ENCODE measurements at places on chromosomes 6 and 20.

GRCh38 chr6:87029711-87030314, 65.1 kb downstream of the CGA start:
- no peak for DNase-seq

GRCh38 chr6:159328052-159328451, 158.9 kb downstream of the FNDC1 start:
- no peak for DNase-seq

DNA sequence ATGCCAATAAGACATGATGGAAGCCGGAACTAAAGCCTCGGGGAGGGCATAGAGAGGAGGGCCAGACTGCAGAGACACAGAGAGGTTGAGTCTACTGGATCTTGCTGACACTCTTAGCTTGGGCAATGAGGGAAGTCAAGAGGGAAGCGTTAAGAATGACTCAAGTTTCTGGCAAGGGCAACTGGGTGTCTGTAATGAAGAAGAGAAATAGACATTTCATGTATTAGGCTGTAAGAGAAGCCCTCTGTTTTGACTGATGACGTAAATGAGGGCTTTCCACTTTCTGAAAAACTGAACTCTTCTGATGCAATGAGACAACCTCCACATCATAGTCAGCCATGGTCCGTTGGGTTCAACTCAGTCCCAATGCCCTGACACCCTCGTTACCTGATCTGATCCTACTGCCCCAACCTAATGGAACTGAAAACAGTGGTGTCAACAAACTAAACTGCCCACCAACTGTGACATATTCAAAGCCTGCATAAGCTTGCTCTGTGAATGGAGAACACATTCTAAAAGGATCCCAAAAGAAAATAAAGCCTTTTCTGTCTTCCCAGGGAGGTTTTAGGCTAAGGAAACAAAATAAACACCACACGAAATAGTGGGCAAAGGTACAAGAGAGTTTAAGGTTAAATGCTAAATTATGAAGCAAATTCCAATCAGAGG, 45.8 kb upstream of the PNRC1 start:
- peak; percentile 92 for DNase-seq

- no peak for DNase-seq
These were observed 618.6 kb downstream of the CBLN4 start for GRCh38 chr20:55386686-55387085.

- no peak for DNase-seq
These were observed 15.0 kb upstream of the PMEPA1 start for GRCh38 chr20:57724610-57725405.

GRCh38 chr6:108875161-108875555, 26.9 kb downstream of the ARMC2 start:
- no peak for DNase-seq

DNA sequence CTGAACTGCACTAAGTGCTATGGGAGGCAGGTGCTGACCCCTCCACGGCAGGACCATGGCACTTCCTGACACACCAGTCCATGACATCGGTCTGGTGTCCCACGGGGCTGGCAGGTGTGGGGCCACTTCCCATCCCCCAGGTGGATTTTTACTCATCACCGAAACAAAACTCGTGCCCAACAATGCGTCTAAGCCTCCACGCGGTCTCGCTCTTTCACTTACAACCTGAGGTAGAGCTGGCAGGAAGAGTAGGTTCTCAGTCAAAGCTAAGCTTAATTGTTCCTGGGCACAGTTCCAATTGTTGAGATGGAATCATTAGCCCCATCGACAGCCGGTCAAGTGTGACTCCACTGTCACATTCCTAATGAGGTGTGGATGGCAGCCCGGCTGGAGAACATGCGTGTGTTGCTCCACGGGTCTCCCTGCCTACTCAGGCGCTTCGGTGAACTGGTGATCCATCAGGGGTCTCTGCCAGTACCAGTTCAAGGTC, 125.7 kb downstream of the SLC23A2 start:
- no peak for DNase-seq

DNA sequence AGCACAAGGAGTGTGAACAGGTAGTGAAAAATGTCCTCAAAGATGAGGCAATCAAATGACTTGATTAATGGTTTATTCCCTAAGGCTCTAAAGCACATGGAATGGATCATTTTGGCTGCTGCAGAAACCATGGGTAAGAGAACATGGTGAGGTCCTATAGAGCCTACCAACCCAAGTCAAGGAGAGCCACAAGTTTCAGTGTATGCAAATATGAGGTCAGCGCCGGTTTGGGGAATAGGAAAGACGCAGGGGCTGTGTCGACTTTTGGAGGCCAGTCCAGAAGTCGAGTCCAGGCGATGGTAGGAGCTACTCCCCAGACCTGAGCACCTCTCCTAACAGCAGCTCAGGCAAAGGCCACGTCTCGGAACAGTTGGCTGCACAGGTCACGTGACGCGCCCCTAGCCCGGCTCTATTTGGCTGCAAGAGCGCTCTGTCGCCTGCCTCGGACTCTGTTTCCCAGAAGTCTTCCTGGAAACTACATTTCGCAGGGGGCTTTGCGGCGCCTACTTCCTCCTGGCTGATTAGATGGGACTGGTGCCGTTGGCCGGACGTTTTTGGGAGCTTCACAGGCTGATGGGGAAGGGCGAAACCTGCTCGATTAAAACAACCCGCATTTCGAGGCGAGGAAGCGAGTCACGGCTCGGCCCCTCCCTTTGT, 74.4 kb upstream of the CHD6 start:
- no peak for DNase-seq

DNA sequence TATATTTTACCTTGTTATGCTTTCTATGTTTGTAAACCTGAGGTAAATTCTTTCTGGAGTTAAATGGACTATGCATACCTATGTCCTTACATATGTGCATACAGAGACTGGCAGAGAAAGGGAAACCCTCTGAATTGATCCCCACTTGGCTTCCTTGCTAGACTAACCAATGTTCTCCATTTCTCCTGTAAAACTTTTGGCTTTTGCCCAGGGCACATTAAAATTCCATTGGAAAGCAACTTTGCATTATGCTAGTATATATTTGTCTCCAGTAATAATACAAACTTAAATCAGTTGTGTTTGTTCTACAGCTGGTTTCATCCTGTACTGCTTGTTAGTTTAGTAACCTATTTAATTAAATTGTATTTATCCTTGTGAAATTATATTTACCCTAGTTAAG, 646.0 kb upstream of the MARCKS start:
- DNase-seq = no peak

DNA sequence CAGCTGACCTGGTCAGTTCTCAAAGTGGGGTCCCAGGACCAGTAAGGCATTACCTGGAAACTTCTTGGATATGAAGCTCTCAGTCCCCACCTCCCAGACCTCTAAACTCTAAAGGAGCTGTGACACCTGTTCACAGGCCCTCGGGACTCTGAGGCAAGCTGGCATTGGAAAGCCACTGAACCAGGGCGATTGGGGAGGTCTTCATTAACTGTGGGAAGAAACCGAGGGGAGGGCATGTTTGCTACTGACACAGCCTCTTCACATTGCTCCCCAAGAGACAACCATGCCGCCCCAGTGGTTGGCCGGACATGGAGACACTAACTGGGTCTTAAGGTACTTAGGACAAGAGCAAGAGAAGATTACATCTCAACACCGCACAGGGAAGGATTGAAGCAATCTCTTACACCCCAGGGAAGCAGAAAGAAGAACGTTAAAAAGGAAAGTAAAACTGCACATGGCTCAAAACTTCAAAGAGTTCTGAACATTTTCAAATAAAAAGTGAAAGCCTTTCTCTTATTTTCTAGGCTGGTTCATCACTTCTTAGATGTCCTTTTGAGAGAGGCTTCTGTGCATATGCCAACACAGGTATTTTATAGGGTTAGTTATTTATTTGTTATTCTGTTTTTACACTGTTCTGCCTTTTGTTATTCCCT, 210.0 kb upstream of the CST7 start:
- DNase-seq = peak; percentile 70

DNA sequence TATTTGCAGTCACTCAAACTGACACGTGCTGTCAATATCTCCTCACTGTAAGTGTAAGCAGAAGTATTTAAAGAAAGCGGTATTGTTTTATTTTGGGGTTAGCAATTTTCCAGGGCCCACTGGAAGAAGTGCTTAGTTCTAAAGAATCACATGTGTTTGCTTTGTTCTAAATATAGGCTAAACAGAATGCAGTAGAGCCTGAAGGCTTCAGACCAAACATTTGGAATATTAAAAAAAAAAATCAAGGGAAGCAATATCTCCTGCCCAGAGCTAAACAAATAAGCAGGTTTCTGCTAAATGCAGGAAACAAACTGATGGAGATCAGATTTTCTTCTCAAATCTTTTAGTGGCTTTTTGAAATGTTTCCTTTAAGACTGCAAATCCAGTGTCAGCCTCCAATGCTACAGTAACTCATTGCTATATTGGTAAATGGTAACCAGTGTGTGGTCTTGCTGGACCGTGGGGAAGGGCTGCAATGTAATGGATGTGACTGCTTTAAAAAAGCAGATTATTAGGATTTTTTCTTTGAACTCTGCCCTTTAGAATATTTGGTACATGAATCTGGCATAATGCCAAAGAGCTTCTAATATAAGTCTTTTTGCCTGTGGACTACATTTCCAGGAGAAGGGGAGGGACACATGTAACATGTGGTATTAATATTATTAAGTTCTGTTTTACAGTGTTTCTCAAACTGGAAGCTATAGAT, 317.1 kb upstream of the FERMT1 start:
- DNase-seq = no peak

DNA sequence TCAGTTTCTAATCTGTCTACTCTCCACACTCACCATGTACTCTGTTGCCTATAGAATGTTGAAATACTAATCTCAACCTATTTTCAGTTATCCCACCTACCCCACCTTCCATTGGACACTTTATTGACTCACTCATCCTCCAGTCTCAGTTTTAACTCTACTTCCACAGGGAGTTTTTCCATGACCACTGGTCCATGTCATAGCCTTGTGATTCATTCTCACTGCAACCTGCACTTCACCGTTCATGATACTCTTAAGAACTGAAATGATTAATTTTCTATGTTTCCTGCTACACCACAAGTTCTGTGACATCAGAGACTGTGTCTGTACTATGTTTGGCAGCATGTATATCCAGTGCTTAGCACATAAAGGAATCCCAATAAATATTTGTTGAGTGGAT, 122.8 kb upstream of the HSF2 start:
- DNase-seq = no peak

DNA sequence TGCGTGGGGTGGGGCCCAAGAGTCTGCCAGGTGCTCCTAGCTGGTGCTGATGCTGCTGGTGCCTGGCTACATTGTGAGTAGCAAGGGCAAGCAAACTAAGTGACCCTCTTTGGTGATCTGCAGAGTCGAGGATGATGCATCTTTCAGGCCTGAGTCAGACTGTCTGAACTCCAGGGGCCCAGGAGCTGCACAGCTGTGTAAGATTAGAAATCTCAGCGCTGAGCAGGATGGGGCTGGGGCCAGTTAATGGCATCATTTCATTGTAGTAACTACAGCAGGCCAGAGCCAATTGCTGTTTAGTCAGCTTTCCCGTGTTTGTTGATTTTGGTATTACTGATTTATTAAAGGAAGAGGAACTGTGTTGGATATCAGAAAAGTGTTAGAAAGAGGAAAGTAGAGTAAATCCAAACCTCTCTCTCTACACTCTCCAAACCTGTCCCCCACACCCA, 365.2 kb downstream of the PAX1 start:
- DNase-seq = no peak

GRCh38 chr6:75409928-75410327, 83.7 kb downstream of the FILIP1 start:
- DNase-seq = no peak

DNA sequence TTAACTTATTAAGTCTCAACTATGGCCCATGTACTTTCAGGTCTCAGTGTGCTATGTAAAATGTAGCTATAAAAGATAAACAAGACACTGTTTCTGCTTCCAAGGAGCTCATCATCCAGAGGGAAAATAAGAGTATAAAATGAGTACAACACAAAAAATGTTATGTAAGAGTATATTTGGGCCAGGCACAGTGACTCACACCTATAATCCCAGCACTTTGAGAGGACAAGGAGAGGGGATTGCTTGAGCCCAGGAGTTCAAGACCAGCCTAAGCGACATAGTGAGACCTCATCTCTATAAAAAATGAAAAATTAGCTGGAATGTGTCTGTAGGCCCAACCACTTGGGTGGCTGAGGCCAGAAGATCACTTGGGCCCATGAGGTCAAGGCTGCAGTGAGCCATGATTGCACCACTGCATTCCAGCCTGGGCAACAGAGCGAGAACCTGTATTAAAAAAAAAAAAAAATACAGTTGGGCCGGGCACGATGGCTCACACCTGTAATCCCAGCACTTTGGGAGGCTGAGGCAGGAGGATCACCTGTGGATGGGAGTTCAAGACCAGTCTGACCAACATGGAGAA, 124.0 kb downstream of the EDN1 start:
- no peak for DNase-seq

DNA sequence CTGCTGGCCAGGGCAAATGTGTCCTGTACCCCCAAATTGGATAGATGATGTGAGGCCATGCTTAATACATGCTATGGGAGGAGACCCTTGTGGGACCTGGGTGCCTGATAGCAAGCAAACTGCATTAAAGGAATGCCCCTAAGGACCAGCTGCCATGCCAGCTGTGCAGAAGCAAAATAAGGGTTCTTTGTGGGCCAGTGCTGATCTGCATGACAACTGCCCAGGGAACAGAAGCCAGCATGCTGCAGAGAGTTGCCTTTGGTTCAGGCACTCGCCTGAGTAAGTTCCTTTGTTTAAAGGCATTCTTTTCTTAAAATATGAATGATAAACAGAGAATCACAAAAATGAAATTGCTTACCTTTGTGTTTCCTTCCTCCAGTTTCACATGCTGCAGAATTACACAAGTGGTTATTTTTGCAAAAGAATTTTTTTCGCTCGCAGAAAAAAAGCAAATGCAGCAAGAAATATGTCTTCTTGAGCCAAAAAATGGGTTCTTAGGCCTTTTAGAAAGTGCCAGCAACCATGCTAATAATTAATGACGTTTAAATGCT, 6.9 kb upstream of the SYNDIG1 start:
- DNase-seq = no peak

DNA sequence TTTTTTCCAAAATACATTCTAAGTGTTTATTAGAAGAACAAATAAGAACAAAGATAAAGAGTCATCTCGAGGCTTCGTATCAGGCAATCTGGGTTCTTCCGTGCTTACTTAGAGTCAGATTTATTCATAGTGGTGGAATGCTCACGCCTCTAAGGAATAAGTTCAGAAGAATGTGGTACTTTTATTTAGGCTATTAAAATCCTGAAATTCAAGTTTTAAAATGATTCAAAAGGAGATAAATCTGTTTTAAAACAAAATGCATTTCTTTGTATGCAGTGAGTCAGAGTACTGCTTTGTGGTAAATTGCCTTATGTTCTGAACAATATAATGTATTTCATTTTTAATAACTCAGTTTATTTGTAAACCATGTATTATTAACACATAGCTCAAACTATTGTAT, 89.1 kb downstream of the FUT9 start:
- DNase-seq = no peak

All from vagina (tissue), 2 donors.